ENCODE measurements at places on chromosomes 4 and X.
A peak's percentile ranks its signal among the peaks of the same experiment; 100 is the strongest.

- DNase-seq: no peak
Measured at GRCh38 chr4:138439143-138439581, 197.0 kb upstream of the SLC7A11 start.

DNA sequence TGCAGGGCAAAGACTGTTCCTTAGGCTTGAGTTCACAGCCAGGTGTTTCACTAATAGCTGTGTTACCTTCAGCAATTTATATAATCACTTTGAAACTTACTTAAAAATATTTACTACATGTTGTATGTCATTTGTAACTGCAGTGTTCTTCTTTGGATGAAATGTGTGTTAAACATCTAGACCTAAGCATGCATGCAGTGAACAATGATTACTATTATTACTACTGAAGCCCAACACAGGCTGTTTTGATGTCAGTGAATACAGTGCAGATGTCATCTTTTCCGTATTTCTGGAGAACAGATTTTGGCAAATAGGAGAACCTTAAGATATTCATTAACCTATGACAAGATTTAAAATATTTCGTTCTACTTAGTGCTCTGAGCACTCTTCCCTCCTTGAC is 101.8 kb upstream of the ANK2 start:
- no peak for DNase-seq

- no peak for DNase-seq
Measured at GRCh38 chrX:25028726-25029125, 13.0 kb upstream of the ARX start.

DNA sequence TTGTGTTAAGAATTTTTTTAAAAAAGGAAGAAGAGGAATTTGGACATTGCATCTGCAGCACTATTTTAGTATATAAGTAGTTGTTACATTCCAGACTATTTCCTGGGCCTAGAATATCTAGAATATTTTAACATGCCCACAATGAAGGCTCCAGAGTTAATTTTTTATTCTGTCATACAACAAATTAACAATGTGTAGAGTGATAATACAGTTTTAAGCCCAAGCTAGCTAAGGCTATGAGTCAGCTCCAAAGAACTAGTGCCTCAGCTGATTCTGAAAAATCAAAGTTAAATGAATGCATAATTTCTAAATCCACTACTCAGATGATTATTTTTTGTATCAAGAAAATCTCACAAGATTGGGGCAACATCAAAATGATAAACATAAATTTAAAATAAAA is 231.4 kb downstream of the PRDM5 start:
- no peak for DNase-seq

DNA sequence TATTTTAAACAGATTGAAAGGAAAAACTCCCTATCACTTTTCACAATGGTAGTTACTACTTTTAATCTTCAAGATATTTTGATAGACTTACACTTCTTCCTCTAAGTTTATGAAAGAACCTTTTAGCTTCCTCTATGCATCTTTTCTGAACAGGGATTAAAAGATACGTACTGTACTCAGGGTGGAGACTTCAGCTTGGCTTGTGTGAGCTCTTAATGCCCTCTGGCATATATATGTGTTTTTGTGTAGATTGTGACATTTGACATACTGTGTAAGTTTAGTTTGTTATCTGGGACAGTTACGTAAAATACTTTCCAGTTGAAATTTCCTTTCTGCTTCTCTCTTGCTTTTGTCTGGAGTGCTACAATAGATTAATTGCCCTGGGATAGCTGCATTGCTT is 109.3 kb upstream of the NUDT6 start:
- no peak for DNase-seq

- no peak for DNase-seq
Measured at GRCh38 chr4:159178151-159178546, 75.3 kb downstream of the RAPGEF2 start.

- DNase-seq: no peak
Measured at GRCh38 chrX:35244088-35244741, 301.6 kb downstream of the FAM47B start.

DNA sequence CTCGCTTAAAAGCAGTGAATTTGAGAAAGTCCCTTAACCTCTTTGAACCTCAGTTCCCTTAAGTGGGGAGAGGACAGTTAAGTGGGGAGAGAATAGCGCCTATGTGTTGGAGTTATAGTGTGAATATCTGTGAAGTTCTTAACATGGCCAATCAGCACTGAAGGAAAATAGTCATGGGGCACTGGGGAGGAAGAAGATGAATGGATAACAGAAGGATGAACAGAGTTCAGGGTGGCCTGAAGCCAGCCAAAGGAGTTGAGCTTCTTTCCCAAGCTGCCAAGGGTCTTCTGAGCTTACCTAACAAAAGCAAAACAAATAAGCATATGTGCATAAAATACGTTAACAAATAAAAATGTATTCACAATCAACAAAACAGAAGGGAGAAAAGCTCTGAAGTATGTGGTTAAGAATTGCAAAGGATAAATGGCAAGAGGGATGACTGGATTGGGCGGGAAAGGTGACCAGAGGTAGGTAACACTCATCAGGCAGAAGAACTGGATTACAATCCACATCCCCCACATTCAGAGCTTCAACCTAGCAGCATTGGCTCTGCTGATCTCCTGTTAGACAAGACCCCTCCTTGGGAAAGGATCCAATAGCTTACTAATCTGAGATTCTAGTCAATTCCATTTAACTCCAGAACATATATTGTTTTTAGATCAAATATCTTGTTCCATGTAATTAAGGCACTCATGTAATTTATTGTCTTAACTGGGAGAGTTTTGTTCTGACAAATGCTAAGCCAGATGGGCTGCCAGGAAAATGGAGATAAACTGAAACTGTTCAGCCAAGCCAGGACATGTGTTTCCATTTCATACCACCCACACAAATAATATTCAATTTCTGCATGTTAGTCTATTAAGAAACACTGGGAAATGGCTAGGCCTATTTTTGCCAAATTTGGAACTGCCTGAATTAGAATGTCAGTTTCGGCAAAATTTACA is 221.2 kb downstream of the LDB2 start:
- peak; percentile 90 for DNase-seq

DNA sequence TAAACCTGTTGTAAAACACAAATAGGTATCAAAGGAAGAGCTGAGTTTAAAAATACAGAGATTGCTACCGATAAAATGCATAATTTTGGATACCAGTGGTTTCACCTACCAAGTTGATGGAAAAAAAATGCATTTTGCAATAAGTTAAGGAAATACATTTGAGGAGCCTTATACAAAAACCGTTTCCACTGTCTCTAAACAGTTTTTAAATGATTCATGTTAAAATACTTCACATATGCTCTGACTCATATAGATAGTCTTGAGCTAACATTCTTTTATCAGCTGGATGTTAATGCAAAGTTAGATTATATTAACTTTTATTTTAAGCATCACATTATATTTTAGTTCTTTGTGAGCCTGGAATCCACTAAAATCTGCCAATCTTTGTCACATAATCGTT is 50.6 kb upstream of the ANKRD17 start:
- no peak for DNase-seq

GRCh38 chr4:26287756-26288155 is 33.1 kb upstream of the RBPJ start:
- DNase-seq: no peak

- no peak for DNase-seq
Measured at GRCh38 chr4:12178614-12179610, 750.2 kb upstream of the HS3ST1 start.

GRCh38 chrX:386239-386767 is 404 bp downstream of the PPP2R3B start:
- no peak for DNase-seq
